ENCODE measurements at places on chromosomes 16 and 17. TPM values are rescaled to one million over a fixed set of nuclear protein-coding genes. Genes with fewer than 3 reads are reported as not detected.

The TNS4 gene
- total RNA-seq = 11.6 TPM

The LLGL2 gene
- total RNA-seq = 12.8 TPM

The MYL11 gene
- total RNA-seq = 0.97 TPM

The NQO1 gene
- total RNA-seq = 17.2 TPM

The DHRS7C gene
- total RNA-seq = not detected

The HOXB3 gene
- 1.6 TPM for total RNA-seq

The ABCA9 gene
- not detected for total RNA-seq

The OVCA2 gene
- 21.8 TPM for total RNA-seq

All from activated naive CD4-positive, alpha-beta T cell treated with anti-CD3 and anti-CD28 coated beads, Interleukin-2, amount 50 U/mL, for 72 hours (primary cell).